ENCODE measurements at places on chromosomes 1 and 21. TPM values are rescaled to one million over a fixed set of nuclear protein-coding genes. Genes with fewer than 3 reads are reported as not detected.

The CD5L gene
- not detected for total RNA-seq

The CNST gene
- total RNA-seq: 25.5 TPM

The GABPA gene
- total RNA-seq: 17.0 TPM

The TRIM67 gene
- not detected for total RNA-seq

The VWA5B1 gene
- not detected for total RNA-seq

The THEM4 gene
- 8.3 TPM for total RNA-seq

The GPR137B gene
- total RNA-seq: 4.5 TPM

The PLA2G2D gene
- not detected for total RNA-seq

The NIPAL3 gene
- 123 TPM for total RNA-seq

The ARHGEF2 gene
- 81.4 TPM for total RNA-seq

The EXO1 gene
- total RNA-seq: 18.9 TPM

The GJB3 gene
- not detected for total RNA-seq

The FRRS1 gene
- total RNA-seq: 21.7 TPM

The MMEL1 gene
- under 0.01 TPM for total RNA-seq

The ITLN1 gene
- not detected for total RNA-seq

The TCP10L gene
- total RNA-seq: not detected

The SFPQ gene
- total RNA-seq: 53.9 TPM

The LCE1D gene
- not detected for total RNA-seq

The ALX3 gene
- total RNA-seq: not detected

The RGS8 gene
- not detected for total RNA-seq

The OVAAL gene
- not detected for total RNA-seq

The EXTL1 gene
- total RNA-seq: 0.90 TPM

The SELENOF gene
- total RNA-seq: 128 TPM

The LCE1E gene
- not detected for total RNA-seq

The ADORA1 gene
- under 0.01 TPM for total RNA-seq

The AMY1A gene
- total RNA-seq: not detected

The KRTAP19-4 gene
- total RNA-seq: not detected

The TRAF3IP3 gene
- not detected for total RNA-seq

The KRTAP11-1 gene
- not detected for total RNA-seq

The CRTC2 gene
- 1.9 TPM for total RNA-seq

The NGF gene
- 12.5 TPM for total RNA-seq

The ASPM gene
- total RNA-seq: 27.8 TPM

The HTR6 gene
- total RNA-seq: not detected

The GAS5 gene
- total RNA-seq: 450 TPM

The OR2M3 gene
- not detected for total RNA-seq

The DHDDS gene
- total RNA-seq: 67.7 TPM

The CDCA8 gene
- 6.1 TPM for total RNA-seq

The CHIA gene
- not detected for total RNA-seq

The KMO gene
- total RNA-seq: not detected

The CFAP107 gene
- not detected for total RNA-seq

The ATF3 gene
- 9.9 TPM for total RNA-seq

The DYNLT5 gene
- 0.18 TPM for total RNA-seq

The ANKRD34A gene
- 0.56 TPM for total RNA-seq

The TLR5 gene
- under 0.01 TPM for total RNA-seq
